AG08395 (cell line): ENCODE measurements at places on chromosomes 2 and 18.

- DNase-seq = no peak
Measured at GRCh38 chr2:202605174-202605573, 29.6 kb upstream of the FAM117B start.

- DNase-seq = no peak
Measured at GRCh38 chr2:195434346-195434745, 222.7 kb upstream of the SLC39A10 start.

DNA sequence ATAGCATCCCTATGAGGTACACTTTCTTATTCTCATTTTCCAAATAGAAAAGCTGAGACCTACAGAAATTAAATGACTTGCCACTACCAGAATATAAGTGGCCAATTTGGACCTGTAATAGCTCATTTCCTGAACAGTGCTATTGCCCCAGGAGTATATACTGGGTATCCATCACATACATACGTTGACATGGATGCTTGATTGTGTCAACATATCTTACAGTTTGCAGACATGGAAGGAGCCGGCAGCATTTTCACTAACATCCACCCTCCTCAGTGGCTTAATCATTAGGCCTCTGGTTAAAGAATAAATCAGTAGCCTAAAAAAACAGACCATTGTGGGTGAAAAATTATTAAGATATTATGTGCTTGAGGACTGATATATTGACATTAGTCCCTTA lies 829.3 kb downstream of the LRP1B start:
- no peak for DNase-seq

DNA sequence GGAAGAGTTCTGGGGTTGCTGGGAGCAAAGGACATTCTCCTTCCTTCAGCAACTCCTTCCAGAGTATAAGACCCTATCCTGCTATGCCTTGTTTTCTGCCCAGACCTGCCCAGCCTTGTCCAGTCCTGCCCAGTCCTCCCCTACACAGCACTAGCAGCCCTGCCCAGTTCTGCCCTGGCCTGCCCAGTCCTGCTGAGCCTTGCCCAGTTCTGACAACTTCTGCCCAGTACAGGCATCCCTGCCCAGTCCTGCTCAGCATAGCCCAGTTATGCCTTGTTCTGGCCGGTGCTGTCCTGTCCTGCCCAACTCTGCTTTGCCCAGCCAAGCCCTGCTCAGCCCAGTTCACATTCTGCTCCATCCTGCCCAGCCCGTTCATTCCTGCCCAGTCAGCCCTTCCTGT lies 44.9 kb upstream of the ALK start:
- no peak for DNase-seq

DNA sequence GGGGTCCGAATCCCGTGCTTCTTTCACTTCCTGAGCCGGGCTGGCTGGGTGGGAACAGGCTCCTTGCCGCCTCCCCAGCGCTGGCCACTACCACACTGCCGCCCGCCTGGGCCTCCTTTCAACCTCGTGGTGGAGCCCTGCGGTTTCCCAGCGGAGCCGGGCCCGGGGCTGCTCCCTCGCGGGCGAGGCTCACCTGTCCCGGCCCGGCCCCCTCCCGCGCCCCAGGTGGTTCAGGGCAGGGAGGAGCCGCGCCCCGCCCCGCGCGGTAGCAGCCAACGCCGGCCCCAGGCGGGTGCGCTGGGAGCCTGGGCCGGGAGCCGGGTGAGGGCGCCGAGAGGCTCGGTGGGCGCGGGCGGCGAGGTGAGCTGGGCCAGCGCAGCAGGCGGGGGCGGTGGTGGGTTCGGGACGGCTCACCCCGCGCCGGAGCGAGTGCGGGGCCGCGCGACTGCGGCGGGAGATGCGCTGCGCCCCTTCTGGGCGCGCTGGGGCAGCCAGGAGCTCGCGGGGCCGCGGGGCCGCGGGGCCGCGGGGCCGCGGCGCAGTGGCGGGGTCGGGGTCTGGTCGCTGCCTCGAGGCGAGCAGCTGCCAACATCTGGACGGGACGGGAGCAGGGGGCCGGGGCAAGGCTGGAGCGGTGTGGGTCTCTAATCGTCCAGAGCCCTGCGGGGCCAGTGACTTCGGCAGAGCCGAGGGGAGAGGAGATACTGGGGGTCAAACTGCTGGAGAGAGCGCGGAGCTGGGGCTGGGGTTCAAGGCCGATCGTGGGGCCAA lies at the start of gene LYPD6B:
Gene LYPD6B (plus strand): TSS at position 258 of the 771 bp plus-strand sequence. CDS start 92,250 bp downstream, outside the sequence.
- peak; percentile 33 for DNase-seq

GRCh38 chr2:3483227-3483985 lies 35.9 kb downstream of the ADI1 start:
- DNase-seq = peak; percentile 93

GRCh38 chr2:121068851-121069250 lies 216.2 kb downstream of the TFCP2L1 start:
- no peak for DNase-seq

GRCh38 chr2:86704459-86704971 lies 15.6 kb upstream of the RMND5A start:
- peak; percentile 72 for DNase-seq
